Anterior cingulate cortex (tissue), 58 donors: ENCODE measurements at places on chromosomes 16 and 17.

DNA sequence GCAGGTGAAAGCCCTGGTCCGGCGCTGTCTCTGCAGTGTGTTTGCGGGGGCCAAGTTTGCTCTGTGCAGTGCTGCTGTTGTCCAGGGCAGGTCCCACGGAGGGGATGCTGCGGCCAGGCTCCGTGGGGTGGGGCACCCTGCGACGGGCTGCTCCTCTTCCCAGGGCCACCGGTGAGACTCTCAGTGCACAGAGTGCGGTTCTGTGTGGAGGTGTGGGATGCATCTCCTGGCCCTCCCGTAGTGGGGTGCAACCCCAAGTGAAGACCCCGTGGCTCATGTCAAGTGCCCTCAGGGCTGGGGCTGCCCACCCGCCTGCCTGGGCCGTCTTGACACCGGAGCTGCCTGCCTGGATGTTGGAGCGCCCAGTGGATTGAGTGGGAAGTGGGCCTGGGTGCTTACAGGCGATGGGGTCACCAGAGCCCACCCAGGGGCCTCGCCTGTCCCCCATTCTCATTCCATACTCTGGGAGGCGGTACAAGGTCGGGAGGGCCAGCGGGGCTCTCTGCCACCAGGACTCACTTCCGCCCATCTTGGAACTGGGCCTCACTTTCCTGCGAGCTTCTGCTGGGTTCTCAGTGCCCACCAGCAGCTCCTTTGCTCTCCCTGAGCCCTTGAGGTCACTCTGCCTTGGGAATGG is 119.9 kb downstream of the BANP start:
- no peak for DNase-seq

DNA sequence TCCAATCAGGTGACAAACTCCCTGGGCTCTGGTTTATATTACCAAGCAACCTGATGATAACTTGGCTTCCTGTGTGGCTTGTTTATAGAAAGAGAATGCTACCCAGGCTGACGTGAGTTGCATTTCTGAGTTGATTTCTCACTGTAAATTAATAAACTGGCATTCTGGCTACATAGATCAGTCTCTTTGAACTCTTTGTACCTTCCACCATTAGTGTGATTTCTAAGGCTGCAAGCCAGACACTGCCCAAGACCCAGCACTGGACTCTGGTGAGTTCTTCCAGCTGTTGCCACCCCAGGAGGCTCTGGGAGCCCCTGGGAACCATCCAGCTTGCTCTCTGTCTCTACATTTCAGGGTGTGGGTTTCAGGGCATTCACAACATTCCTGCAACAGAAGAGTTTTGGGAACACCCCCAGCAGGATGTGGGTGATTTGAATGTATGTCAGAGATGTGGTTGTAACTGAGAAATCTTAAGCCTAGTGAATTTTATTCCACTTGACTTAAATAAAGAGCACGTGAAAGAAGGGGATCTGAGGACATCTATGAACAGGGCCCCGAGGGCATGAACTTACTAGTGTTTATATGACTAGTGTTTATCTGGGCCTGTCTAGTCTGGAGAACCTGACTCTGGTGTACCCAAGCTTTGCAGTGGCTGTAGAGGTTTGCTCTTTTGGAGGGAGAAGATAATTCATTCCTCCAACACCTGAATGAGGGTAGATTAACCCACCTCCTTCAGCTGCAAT is 30.3 kb upstream of the LRRC37A start:
- no peak for DNase-seq

- no peak for DNase-seq
These were observed 5.1 kb upstream of the TRIM25 start for GRCh38 chr17:56918916-56919315.

DNA sequence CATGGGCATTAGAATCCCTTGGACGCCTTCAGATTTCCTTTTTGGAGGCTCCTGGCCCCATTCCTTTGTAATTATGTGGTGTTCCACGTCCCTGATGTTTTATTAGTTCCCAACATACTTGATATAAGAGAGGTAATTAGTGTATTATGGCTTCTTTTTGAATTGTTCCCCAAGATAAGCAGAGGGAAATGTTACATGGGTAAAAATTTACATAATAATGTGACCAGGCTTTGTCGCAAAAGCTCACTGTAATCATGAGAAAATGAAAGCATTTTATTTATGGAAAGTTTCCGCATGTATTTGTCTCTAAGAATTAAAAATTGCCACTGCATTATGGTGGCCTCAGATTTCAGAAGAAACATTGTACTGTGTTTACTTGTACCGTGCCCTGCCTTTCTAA is 177.8 kb downstream of the PRKCA start:
- DNase-seq: no peak

GRCh38 chr16:77840093-77840492 is 51.7 kb downstream of the VAT1L start:
- no peak for DNase-seq

DNA sequence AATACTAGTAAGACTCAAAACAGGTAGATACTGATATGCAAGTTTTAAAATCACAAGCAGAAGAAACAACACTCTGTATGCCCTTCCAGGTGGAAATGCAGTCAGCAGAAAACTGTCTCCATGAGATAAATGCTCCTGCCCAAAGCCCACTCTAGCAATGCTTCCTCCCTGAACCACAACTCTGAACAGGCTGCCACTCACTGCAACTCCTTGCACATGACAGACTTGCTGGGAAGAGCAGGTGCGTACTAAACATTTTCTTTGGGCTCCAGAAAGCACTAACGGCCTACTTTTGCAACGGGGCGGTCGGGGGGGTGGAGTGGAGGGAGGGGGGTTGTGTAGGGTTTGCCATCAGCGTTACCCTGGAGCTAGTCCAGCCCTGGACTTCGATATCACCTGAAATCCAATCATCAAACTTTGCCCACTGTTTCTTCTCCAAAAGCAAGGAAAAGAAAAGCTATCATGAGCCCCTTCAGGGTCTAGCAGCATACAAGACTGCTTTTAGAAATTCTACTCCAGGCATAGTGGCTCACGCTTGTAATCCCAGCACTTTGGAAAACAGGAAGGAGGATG is 46.1 kb downstream of the ANKRD11 start:
- DNase-seq: no peak

GRCh38 chr16:72443809-72444208 is 271.9 kb upstream of the PMFBP1 start:
- DNase-seq: no peak

DNA sequence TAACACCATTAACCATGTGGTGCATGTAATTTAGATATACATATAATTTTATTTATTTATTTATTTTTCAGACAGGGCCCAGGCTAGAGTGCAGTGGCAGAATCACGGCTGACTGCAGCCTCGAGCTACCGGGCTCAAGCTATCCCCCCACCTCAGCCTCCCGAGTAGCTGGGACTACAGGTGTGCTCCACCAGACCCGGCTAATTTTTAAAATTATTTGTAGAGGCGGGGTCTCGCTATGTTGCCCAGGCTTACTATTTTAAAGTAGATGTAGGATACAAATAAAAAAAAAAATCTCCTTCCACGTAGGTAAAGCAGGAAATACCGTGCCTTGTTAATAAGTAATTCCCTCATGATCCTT is 446 bp upstream of the COQ7 start:
- no peak for DNase-seq

DNA sequence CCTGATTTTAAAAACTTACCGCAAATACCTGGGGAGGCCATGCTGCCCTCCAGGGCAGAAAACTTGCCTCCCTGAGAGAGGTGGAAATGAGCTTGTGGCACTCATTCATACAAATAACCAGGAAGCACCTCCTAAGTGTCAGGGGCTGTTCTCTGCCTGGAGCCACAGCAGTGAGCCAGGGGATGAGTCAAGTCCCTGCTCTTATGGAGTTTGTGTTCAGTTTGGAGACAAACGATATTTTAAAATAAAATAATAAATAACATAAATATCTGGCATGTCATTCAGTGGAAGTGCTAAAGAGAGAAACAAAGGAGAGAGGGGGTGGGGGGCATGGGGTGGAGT is 313.8 kb downstream of the C16orf95 start:
- no peak for DNase-seq

DNA sequence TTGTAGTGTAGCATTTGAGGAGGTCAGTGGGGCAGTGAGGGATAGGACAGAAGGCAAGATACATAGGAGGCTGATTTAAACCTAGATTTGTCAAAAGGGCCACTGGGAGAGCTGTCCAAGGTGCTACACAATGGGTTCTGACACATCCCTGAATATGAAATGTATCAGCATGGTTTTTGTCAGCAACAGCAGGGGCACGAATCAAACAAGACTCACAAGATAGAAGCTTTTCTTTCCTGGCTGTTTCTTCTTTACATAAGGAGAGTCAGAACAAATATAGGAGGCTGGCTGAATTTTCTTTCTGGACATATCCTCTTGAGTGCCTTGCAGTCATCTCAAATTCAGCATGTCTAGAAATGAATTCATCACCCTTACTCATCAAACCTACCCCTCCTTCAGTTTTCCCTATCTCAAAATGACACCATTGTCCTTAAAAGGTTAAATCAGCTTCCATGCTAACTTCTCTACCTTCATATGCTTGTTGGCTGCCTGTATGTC is 130.5 kb downstream of the NPIPB5 start:
- DNase-seq: no peak

DNA sequence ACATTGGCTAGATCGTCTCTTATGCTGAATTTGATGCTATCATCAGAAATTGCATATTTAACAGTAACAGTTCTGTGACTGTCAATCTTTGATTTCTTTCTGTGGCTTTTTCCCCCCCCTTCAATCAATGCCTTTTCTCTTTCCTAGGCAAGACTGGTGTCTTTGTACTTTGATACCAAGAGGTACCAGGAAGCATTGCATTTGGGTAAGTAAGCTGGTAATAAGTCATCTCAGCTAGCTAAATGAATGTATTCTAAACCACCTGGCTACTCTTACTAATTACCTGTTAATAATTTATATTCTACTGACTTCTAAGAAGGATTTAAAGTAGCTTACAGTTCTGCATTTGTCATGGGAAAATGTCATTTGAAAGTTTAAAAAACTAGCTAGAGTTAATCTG is 20.1 kb downstream of the PSMD11 start:
- no peak for DNase-seq

DNA sequence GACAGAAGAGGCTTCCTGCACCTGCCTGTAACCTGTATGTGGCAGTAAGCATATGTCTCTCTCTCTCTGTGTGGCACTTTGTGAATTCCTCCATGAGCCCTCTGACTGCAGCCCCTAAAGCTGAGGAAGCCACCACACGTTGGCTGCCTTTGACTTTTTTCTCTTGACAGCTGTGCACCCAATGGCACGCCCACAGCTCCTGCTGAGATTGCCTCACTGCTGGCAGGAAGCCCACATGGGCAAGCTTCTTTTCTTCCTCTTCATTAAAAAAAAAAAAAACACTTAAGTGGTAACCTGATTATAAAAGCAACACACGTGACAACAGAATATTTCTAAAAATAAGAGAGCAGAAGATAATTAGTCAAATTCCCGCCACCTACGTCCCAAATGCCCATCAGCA is 34.0 kb upstream of the PIRT start:
- DNase-seq: no peak

GRCh38 chr17:77210331-77210730 is 69.6 kb downstream of the SEC14L1 start:
- DNase-seq: no peak

- DNase-seq: no peak
These were observed 19.9 kb downstream of the CMTM4 start for GRCh38 chr16:66676599-66676998.

DNA sequence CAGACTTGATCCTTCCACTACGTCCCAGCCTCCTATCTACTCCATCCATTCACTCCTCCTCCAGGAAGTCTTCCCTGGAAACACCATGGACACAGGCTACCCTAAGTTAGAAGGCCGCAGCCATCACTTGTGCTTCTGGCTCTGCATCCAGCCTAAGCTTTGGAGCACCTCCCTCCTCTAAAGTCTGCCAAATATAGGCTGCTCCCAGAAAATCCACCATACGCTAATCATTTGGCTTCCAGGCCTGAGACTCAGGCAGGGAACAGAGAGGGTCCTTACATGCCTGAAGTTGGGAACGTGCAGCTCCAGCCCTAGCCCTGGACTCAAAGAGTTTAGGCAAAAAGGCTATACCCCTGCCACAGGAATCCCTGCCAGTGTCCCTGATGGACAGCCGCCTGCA is 6.7 kb downstream of the PCGF2 start:
- no peak for DNase-seq

DNA sequence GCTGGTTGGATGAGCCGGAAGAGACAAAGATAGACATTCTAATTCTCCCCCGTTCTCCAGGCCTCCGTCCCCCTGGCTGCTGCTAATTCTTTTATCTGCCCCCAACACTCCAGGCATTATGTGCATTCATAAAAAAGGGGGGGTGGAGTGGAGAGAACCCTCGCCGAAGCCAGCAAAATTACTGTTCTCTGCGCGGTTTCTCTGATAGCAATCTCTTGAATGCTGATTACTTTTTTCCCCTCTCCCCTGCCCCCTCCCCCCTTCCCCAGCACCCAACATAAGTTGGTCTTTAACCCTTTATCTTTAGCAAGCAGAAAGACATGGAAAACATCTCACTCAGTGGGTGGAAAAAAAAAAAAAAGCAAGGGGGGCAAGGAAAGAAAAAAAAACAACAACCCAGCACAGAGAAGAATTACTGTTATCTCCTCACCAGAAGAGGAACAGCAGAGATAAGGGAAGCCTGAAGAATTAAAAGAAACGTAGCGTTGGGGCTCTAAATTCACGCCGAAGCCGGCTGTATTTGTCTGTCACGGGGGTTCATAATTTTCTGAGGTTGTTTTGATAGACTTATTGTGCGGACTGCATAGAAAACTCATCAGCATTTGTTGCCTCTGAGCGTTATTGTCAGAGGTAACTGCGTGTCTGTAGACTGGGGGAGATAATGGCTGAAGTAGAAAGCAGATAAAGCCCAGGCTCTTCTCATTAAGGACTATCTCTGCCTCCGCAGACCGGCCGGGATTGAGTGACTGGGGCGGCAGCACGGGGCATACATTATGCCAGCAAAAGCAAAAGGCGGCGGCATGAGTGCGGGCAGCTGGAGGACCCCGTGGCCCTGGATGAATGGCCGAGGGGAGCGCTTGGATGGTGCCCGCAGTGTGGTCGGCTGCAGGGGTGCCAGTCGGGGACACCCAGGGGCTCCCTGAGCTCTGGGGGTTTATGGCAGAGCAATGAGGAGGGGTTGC is 126.9 kb downstream of the MRM1 start:
- no peak for DNase-seq

DNA sequence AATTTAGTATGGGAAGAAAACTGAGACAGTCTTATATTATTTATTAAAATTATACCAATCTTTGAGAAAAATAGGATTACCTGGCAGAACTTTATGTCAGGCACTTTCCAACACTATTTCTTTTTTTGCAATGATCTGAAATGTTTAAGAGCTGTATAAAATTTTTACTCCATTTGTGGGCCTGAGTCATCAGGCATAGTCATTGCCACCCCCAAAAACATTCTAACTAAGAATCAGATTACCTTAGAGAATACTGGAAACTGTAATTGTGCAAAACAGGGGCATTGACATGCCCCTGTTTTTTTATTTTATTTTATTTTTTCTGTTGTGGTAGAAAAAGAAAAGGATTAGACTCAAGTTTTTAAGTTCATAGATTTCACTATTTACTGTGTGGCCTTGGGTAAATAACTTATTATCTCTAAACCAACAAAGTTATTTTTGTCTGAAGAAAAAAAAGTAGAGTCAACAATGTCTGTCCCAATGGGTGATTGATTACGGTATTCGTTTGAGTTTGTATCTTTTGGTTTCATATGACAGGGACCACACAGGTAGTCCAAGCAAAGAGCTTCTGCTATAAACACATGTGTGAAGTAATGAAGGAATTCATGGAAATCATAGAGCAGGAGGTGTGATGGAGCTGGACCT is 24.6 kb downstream of the VAT1L start:
- DNase-seq: no peak
